Endodermal cell (in vitro differentiated cells): ENCODE measurements at places on chromosomes 3 and 15.

- no peak for DNase-seq
Measured at GRCh38 chr3:118525077-118525476, 509.6 kb downstream of the IGSF11 start.

DNA sequence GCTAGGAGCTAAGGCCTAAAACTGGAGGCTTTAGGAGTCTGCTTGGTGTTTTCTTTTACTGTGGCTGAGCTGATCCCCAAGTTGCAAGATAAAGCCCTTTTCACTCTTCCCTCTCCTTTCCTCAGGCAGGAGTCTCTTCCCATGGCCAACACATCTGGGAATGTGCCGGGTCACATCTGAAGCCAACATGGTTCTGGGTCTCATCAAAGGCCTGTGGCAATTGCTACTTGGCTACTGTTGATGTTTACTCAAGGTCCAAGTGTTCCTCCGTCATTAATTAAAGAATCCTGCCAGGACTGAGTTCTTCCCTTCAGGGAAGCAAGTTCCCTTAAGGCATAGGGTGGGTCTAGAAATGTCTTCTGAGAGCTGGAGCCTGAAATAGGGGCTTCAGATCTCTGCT lies 230.2 kb downstream of the GBE1 start:
- no peak for DNase-seq

GRCh38 chr3:160956785-160957184 lies 148.4 kb downstream of the B3GALNT1 start:
- DNase-seq = no peak

GRCh38 chr3:60588806-60589205 lies 662.4 kb downstream of the FHIT start:
- DNase-seq = no peak

DNA sequence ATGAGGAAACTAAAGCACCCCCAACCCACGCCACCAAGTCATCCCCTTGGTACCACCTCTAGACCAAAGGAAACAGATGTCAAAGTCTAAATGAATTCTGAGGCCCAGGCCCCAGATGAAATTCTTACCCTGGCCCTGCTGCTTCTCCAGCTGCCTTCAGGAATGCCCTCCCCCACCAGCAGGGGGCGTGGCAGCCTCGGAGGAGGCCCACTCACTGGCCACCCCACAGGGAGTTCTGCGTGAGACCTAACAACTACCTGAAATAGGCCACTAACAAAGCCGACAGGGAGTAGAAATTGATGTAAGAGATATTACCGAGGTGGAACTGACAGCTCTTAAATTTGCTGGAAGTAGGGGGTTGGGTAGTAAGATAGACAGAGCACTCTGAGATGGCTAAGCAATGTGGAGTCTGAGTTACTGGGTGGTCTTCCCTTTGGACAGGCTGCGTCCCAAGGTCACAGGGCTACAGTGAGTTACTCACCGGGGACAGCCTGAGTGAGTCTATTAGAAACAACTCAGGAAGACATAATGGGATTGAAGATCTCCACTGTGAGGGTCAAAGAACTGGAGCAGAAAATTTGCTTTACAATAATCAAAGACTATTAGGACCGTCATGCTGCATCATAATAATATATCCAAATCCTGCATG lies 240.7 kb downstream of the SHOX2 start:
- DNase-seq = peak; percentile 93

GRCh38 chr15:42735382-42736165 lies 1.4 kb downstream of the CDAN1 start:
- DNase-seq = peak; percentile 56

DNA sequence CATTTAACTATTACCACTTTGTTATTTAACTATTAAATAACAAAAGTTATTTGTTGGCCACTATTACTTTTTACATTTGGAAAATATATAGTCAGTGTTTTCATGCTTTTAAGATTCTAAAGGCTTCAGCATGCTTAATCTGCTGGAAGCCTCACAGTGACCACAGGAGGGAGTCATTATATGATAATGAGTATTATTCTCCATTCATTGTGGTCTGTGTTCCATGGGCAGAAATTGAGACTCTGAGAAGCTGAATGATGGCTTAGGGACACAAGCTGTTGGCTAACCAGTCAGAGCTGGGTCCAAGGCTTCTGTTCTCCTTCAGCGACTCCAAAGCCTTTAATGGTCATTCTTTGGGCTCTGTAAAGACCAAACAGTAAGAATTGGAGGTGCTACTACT lies 64.7 kb downstream of the BFSP2 start:
- DNase-seq = no peak

GRCh38 chr15:57476533-57476975 lies 100.2 kb downstream of the CGNL1 start:
- no peak for DNase-seq

GRCh38 chr15:88610701-88611231 lies 10.4 kb upstream of the AEN start:
- DNase-seq = peak; percentile 73

DNA sequence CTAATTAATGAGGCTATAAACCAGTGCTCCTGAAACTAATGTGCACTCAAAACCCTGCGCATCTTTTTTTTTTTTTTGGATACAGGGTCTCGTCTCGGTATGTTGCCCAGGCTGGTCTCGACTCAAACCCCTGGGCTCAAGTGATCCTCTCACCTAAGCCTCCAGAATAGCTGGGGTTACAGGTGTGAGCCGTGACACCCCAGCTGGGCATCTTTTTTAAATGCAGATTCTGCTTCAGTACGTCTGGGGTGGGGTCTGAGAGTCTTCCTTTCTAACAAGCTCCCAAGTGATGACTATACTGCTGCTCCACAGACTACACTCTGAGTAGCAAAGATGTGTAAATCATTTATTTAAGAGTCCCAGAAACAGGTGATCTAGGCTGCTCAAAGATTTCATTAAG lies 73.0 kb downstream of the BFSP2 start:
- DNase-seq = peak; percentile 55

- DNase-seq = peak; percentile 95
Measured at GRCh38 chr15:43903864-43904290, 77.1 kb downstream of the WDR76 start.

DNA sequence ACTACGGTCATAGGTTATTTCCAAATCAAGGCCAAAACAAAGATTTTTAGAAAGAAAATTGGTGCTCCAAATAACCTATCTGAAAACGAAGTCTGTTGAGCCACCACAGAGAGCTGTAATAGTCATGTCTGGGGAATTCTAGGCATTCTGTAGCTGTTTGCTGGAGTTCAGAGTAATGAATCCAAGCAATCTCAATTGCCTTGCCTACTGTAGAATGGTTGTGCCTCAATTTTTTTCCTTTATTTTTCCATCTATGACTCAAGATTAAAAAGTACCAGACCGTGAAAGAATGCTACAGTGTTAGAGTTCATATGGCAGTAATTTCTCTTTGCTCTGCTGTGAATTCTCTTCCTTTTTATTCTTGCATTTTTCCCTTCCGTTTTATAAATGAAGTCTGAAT lies 1007.2 kb upstream of the ALCAM start:
- no peak for DNase-seq

DNA sequence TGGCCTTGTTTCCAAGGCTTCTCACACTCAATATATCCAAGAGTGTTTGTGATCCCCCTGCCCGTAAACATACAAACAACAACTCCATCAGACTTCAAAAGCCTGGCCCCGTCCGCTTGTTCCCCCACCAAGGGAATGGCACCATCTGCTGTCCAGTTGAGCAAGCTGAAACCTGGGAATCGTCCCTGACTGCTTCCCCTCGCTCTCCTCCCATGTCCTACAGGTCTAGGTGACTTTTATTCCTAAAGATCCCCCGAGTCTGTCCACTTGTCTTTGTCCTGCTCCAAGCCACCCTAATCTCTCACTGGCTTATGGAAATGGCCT lies 27.9 kb upstream of the FAM174B start:
- peak; percentile 91 for DNase-seq

DNA sequence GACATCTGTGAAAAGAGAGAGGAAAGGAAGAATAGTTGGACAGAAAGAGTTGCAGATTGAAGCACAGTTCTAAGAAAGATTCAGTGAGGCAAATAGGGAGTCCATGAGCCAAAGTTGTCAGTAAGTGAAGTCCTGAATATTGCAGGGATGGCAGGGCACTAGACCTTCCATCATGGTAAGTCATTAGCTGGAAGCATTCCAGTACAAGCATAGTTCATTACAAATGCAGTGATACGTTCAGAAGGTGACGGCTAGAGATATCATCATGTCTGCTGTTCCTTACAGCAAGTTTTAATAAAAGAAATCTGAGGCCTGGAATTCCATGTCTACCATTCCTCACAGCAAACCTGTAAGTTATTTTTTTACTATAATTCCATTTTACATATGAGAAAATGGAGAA lies 720.1 kb downstream of the GBE1 start:
- DNase-seq = no peak

- DNase-seq = no peak
Measured at GRCh38 chr3:16523778-16524177, 10.3 kb upstream of the RFTN1 start.

- DNase-seq = no peak
Measured at GRCh38 chr3:43612419-43612818, 9.4 kb downstream of the ANO10 start.

- DNase-seq = peak; percentile 78
Measured at GRCh38 chr3:58580826-58581327, 3.7 kb upstream of the FAM107A start.

- no peak for DNase-seq
Measured at GRCh38 chr3:72663429-72663828, 184.8 kb downstream of the SHQ1 start.

- no peak for DNase-seq
Measured at GRCh38 chr3:8737823-8738222, 4.2 kb downstream of the CAV3 start.

- no peak for DNase-seq
Measured at GRCh38 chr15:70669966-70670658, 93.2 kb downstream of the UACA start.

DNA sequence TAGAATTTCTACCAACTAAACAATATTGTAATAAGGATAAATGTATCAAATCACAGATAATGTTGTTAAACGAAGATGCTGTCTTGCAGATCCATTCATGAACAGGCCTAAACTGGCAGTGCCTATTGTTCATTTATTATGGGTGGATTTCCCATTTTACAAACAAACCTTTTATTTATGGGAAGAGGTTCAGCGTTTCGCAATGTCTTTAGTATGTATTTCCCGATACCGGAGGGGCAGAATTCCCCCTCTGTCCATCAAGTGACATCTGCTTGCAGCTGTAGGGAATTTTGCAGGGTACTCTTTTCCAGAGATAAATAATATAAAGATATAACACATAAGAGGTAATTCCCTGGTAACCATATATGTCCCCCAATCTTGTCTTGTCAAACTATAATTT lies 5.7 kb downstream of the CEP19 start:
- no peak for DNase-seq

GRCh38 chr3:108036984-108037741 lies 53.7 kb downstream of the CD47 start:
- DNase-seq = peak; percentile 31

- no peak for DNase-seq
Measured at GRCh38 chr3:65503776-65504175, 534.9 kb downstream of the MAGI1 start.

DNA sequence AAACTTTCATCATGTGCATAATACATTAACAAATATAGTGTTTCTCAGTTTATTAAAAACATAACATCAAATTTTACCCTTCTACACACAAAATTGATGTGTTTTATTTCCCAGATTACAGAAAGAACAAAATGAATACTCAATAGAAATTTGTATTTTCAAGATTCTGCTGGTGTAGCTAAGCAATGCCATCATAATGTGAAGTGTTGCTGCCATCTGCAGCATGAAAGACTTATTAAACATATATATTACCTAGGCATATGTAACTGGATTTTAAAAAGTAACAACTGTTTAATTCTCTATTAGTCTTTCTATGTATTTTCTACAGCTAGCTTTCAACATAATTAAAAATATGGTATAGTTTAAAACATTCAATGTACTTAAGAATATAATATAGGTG lies 27.5 kb downstream of the PLSCR5 start:
- no peak for DNase-seq

- DNase-seq = no peak
Measured at GRCh38 chr15:47293466-47294162, 423.7 kb upstream of the SEMA6D start.

GRCh38 chr3:177145954-177146353 lies 51.3 kb downstream of the TBL1XR1 start:
- DNase-seq = no peak

DNA sequence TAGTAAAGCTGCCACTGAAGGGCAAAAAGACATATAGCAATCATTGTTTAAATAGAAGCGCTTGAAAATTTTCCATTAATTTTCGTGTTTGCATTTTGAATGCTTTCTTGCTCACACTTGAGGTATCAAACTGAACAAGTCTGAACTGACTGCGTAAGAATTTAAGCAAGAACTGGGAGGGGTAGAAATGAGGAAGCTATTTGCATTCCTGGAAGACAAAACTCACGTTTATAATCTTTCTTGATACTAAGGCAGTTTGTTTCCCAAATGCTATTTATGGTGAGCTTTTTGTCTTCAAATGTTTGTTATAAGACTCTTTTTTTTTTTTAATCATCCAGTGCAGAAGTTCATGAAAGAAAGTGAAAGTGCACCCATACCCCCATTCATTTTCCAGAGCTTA lies 499.8 kb upstream of the TPRG1 start:
- no peak for DNase-seq

GRCh38 chr15:90001683-90002427 lies 731 bp downstream of the ZNF710 start:
- DNase-seq = peak; percentile 86

- peak; percentile 79 for DNase-seq
Measured at GRCh38 chr3:8441969-8442559, 59.6 kb upstream of the LMCD1 start.

- DNase-seq = no peak
Measured at GRCh38 chr15:79916502-79917132, 19.8 kb upstream of the MTHFS start.

GRCh38 chr3:76222201-76222600 lies 436.9 kb upstream of the ZNF717 start:
- DNase-seq = no peak

- no peak for DNase-seq
Measured at GRCh38 chr3:7322957-7323669, 462.2 kb downstream of the GRM7 start.

DNA sequence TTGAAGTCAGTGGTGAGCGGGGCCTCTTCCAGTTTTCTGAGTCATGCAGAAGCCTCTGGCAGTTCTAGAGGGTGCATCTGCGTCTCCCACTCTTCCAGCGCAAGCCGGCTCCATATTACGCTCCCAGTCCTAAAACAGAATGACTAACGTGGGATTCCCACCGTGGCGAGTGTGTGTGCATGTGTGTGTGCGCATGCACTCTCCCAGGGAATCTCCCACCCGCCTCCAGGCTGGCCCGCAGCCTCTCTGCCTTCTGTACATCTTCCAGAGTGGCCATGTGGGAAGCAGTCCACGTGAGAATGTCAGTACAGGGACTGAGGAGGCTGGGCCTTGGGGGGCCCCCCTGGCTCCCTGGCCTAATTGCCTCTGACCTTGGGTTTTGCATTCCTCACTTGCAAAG lies 87.7 kb downstream of the LSM3 start:
- DNase-seq = no peak

- DNase-seq = no peak
Measured at GRCh38 chr15:40134885-40135284, 26.0 kb upstream of the BUB1B start.

GRCh38 chr3:170697908-170698307 lies 112.0 kb upstream of the SLC7A14 start:
- DNase-seq = no peak
